ENCODE measurements at places on chromosomes 4 and X.

- no peak for DNase-seq
These were observed 32.1 kb downstream of the TIGD4 start for GRCh38 chr4:152747444-152747843.

DNA sequence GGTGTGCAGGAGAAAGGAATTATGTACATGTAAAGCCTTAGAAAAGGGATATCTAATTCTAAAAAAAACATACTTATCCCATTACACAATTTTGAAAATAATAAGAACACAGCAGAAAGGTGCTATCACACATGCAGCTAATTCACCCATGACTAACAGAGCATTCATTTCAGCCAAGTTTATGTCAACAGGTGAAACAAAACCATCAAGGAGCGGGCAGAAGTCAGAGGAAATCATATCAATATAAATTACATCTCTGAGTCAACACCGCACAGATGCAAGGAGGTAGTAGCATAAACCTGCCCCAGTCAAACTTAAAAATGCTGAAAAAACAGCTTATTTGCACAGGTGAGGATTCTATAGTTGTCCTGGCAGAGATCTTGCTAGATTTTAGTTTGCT lies 197.9 kb downstream of the PRDM5 start:
- no peak for DNase-seq

GRCh38 chr4:156377036-156377710 lies 423.5 kb upstream of the CTSO start:
- DNase-seq = no peak

DNA sequence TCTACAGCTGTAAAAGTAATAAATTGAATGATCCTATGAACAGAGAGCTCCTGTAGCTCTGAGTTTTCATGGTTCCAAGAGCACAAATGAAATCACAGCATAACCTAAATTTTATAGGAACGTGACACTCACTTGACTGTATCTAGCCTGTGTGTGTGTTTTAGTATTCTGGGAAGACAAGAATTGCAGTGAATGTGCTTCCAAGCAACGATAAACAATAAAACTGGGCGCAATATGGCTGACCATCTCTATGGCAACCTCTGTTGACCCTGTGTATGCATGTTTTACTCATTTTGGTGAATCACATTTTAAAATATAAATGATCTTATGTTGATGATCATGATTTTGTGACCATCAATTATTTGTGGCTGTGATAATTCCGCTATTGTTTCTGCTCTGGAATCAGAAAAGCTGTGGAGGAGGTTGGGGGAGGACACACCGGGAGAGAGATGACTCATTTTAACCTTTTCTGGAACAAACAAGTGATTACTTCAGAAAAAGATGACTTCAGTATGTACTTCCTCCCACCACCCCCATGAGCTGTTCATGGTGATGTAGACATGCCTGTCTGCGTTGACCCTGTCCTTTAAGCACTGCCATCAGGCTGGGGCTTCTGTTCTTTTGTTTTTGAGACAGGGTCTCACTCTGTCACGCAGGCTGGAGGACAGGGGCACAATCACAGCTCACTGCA lies 31.8 kb downstream of the USP11 start:
- no peak for DNase-seq

GRCh38 chrX:11267425-11267824 lies 25.8 kb upstream of the AMELX start:
- DNase-seq = no peak

DNA sequence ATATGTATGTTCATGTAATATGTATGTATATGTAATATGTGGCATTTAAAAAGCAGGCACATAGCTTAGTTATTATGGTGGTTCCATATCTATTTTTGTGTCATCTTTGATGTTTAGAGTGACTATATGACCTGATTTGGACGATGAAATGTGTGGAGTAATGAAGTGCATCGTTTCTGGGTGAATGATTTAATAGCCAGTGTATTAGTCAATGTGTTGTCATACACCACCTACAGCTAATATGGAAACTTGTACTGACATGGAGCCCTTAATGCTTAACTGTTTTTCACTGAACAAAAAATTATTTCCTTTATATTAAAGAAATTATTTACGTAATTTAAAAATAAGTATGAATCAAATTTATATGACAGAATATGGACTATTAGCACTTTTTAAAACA lies 292.3 kb upstream of the FSTL5 start:
- DNase-seq = no peak

DNA sequence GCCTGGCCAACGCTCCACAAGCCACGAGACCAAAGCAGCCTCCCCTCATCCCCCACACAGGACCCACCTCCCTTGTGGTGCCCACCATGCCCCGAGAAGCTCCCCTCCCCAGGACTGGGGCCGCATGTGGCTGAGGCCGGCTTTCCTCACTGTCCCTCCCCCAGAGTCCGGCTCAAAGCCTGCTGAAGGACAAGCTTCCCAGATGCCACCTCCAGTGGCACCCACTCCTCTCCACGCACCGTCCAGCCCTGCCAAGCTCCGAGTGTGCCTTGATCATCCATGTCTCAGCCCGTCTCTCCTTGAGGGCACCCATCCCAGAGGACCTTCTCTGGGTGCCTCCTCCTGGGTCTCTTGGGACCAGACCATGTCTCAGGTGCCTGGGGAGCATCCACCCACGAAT lies 58.8 kb upstream of the MXD4 start:
- DNase-seq = no peak

- DNase-seq = no peak
These were observed 5.9 kb upstream of the ARMCX5 start for GRCh38 chrX:102593367-102593766.

GRCh38 chr4:16253127-16253960 lies 27.1 kb upstream of the TAPT1 start:
- DNase-seq = no peak

GRCh38 chr4:150997141-150997540 lies 17.9 kb downstream of the LRBA start:
- DNase-seq = no peak

DNA sequence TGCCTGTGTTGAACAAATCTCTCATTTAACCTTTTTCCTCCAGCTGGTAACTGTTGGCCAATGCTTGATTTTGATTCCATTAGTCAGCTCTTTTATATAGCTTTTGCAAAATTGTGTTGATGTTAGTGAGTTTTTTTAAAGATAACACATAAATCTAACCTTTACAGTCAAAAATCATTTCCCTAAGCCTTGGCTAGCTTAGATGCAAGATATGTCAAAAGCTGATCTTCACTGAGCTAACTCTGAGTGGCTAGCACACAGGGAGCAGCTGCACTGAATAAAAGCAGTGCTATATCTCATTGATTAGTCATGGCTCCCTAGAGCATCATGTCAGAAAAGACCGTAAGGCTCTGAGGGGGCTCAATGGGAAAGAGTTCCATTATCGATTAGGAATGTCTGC lies 78.7 kb downstream of the PPARGC1A start:
- no peak for DNase-seq

DNA sequence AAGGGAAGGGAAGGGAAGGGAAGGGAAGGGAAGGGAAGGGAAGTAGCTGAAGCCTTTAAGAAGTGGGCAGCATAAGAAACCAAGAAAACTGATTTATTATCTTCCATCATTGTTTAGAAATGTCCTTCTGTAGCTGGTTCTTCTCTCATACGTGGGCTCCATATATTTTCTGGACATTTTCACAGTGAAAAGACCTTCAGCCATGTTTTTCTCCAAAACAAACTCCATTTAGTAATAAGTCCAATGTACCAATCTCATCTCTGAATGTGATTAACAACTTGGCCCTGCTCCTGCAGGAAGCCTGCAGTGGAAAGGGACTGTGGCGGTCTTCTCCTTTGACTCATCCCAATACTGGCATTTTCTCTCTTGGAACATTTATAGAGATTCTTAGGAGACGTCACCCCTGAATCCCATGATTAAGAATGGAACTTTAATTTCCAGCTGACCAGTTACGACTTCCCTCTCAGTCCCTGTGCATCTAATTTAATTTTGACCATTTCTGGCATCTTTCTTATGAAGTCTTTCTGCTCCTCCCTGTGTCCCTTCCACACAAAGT lies 96.6 kb upstream of the GUCY1A1 start:
- DNase-seq = no peak

GRCh38 chrX:17933856-17934255 lies 72.8 kb upstream of the RAI2 start:
- no peak for DNase-seq

DNA sequence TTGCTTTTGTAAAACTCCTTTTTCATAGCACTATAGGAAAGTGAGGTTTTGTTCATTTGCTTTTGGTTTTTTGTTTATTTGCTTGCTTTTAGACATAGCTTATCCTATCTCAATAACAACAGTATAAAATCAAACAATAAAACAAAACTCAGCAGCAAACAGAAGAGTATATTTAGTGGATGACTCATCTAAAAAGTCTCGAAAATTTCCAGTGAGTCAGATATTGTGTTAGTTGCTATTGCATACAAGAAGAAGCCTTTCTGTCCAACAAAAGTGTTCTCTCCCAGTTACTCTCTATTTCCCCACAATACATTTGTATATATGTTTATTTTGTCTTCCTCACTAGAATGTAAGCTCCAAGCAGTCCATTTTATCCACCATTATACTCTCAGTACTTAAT lies 36.0 kb upstream of the NPNT start:
- DNase-seq = no peak

- no peak for DNase-seq
These were observed 35.0 kb downstream of the SHROOM3 start for GRCh38 chr4:76470064-76470463.

GRCh38 chr4:74503580-74503979 lies 58.6 kb downstream of the AREG start:
- DNase-seq = no peak

DNA sequence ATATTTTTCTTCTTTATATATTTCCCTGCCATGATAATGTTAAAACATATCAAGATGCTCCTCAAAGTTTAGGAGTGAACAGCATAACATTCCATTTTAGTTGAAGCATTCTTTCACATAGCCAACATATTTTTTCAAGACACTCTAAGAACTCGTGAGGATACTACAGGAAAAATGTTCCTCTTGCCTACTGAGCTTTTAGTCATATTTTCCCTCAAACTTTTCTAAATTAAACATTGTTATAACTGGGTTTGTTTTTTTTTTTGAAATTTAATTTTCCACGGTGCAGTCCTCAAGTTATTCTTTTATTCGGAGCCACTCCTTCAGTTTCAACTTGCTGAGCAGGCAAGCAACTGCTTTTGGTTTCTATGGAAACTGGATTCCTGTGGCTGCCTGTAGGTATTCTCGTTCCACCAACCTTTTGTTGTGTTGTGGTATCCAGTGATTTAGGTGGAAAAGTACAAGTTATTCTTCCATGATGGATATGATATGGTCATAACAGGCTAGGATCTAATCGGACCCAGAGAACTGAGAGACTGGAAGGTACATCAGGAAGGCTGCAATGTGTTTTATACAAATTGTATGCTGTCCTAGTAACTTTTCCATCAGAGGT lies 248.0 kb downstream of the TRIML1 start:
- DNase-seq = no peak

DNA sequence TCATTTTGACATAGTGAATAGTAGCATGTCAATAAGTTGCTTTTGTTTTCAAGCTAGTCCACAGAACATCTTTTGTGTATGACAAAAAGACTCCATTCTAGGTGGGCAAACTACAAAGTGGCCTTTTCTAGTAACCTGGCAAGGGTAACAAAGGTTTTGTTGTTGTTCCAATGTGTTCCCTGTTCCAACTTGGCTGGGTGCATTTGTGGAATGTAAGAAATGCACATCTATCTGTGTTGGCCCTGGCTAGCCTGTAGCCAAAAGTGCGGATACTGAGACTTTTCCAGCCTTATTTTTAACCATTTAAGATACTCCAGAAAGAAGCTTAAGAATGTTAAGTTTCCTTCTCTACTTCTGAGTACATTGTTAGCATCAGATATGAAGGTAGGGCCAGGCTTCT lies 118.7 kb upstream of the CHRDL1 start:
- no peak for DNase-seq

DNA sequence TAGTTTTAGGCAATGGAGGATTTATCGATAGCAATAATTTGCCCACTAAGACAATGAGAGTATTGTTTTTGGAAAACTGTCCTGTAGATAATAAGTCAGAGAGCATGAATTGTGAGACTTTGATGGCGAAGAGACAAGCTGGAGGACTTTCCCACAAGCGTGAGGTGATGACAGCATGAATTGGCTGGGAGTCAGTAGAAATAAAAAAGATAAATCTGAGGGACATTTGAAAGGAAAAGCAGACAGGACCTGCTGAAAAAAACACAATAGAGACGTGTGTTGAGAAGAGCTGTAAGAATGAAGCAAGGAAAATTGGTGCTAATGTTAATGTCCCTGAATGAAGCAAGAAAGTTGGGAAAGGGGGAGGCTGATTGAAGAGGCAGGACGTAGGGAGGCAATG lies 233.5 kb downstream of the DCTD start:
- no peak for DNase-seq

- DNase-seq = no peak
These were observed 5.5 kb upstream of the XAGE2 start for GRCh38 chrX:52363247-52363883.

DNA sequence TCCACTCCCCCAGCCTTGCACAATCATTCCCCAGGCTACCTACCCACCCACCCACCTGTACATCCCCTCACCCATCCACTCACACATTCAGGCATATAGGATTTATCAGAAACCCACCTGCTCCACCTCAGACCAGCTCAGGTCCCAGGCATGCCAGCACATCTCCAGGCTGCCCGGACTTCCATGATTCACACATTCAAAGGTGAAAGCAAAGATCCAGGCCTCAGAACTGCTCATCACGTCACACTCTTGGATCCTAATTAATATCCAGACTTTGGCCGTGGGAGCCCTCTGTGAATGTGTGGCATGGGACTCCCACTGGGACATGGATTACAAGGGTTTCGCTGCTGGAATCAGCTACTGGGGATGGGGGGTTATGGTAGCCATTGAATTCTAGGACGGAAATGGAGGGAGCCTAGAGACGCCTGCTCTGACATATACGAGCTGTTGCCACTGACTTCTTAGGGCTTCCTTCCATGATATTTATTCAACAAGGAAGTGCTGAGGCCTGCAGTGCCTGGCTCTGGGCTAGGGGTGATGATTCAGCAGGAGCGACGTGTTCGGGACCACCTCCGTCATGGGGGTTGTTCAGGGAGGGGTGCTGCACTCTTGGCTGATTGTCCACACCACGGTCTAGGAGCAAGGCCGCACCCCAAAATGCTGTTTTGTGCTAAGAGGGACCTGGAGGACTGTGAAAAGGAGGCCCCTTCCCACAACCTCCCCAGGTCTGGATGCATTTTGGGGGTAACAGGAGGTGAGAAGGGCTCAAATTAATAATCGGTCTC lies 56.9 kb upstream of the ADRA2C start:
- DNase-seq = no peak

- DNase-seq = no peak
These were observed 336.9 kb upstream of the NR3C2 start for GRCh38 chr4:148778980-148779675.

DNA sequence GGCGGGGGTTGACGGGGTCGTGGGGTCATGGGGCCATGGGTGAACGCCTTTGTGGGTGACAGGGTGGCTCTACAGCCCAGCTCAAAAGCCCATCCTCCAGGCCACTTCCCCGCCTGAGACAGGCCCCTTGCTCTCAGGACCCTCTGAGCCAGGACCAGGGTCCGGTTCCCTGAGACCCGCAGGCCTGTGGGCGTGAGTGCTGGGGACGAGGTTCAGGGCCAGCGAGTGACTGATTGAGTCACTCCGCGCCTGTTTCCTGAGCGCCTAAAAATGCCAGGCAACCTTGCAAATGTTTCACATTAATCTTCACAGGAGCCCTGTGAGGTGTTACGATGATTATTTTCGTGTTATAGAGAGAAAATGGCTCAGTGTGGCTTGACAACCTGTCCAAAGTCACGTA lies 97.8 kb downstream of the ZNF674 start:
- DNase-seq = no peak
